Activated CD4-positive, alpha-beta T cell treated with anti-CD3 and anti-CD28 coated beads, Interleukin-2, amount 50 U/mL, for 24 hours (primary cell): ENCODE measurements at places on chromosomes 11 and 22.

- no peak for DNase-seq
Observed at GRCh38 chr11:17333799-17334586, 17.6 kb upstream of the NCR3LG1 start.

GRCh38 chr11:92977401-92977800, 8.0 kb downstream of the MTNR1B start:
- no peak for DNase-seq

- no peak for DNase-seq
Observed at GRCh38 chr11:67371189-67371910, 2.0 kb downstream of the CLCF1 start.

DNA sequence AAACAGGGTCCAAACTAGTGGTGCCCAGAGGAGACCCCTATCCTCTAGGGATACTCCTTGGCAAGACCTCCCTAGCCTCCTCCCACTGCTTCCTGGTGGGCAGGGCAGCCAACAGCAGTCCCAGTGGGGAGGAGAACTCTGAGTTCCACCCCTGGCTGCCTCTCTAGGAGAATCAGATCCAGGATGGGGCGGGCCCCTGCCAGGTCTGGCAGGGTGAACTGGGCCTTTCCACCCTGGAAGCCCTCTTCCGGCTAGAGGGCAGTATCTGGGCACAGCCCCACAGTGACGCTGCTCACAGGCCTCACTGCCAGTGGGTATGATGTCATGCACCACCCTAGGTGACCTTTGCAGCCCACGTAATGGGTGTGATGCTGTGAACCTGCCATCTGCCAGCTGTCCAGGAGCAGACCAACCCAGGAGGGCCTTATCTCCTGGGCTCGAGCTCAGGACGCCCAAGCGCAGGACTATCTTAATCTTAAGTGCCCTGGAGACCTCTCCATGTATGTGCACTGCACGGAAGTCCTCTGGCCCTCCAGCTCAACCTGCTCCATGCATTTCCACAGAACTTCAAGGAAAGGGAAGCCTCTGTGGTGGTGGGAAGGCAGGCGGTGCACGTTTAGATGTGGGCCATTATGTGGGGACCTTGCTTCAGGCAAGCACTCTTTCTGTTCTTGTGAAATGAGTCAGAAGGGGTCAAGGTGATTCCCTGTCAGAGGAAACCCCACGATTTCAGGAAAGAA, 31.8 kb upstream of the FCHSD2 start:
- DNase-seq = no peak

DNA sequence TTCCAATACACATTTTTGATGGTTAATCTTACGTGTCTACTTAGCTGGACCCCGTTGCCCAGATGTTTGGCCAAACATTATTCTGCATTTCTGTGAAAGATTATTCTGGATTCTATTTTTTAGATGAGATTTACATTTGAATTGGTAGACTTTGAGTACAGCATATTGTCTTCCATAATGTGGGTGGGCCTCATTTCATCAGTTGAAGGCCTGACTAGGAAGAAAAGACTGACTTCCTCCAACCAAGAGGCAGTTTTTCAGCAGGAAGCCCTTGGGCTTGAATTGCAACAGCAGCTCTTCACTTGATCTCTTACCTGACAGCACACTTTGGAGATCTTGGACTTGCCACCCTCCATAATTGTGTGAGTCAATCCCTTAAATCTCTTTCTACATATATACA, 58.7 kb downstream of the FDX1 start:
- DNase-seq = no peak

- no peak for DNase-seq
Observed at GRCh38 chr11:121586750-121587149, 134.0 kb upstream of the SORL1-AS1 start.

DNA sequence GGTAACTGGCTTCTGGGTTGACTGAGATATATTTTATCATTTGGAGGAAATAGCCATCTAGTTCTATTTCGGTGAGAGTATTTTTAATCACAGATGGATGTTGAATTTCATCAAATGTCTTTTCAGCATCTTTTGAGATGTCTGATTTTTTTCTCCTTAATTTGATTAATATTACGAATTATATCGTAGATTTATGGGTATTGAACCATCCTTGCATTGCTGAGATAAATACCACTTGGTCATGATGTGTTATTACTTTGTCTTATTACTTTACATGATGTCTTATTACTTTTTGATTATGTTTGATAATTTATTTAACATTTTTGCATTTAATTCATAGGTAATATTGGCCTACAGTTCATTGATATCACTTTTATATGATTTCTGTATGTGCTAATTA, 78.8 kb upstream of the PARVA start:
- no peak for DNase-seq

DNA sequence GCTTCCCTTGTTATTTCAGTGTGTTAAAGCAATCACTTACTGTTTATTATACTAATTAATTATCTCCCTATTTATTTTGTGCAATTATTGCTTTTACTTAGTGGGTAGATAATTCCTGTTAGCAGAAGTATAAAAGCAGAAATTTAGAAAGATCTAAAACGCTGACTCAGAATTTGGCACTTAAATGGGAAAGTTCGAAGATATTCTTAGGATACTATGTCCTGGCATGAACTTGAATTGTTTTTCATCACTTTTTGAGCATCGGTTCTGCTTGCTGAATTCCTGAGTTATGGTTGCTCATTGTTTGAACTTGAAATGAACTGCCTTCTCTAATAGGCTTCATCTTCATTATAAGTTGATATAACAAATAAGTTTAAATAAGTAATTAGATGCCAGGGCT, 325.4 kb downstream of the JRKL start:
- no peak for DNase-seq

DNA sequence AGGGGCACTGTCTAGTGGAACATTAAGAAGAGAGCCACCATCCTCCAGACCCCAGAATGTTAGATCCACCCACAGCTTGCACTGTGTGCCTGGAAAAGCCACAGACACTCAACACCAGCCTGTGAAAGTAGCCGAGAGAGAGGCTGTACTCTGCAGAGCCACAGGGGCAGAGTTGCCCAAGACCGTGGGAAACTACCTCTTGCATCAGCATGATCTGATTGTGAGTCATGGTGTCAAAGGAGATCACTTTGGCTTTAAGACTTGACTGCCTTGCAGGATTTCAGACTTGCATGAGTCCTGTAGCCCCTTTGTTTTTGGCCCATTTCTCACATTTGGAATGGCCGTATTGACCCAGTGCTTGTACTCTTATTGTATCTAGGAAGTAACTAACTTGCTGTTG, 115.9 kb upstream of the CCDC179 start:
- no peak for DNase-seq

DNA sequence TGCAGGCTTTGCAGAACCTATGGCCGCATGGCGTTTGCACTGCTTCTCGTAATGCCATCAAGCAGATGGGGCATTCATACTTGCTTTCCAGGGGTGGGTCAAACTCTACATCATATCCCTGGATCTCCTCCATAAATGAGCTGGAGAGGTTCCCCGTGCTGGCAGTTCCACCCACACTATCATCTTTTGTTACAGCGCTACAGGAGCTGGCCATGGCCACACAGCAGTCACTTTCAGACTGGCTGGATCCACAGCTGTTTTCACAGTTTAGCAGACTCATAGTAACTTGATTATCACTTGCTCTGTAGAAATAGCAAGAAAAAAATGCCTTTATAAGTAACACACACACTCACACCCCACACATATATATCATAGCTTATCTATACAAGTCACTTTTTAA, 8.8 kb downstream of the TRAF6 start:
- DNase-seq = no peak

DNA sequence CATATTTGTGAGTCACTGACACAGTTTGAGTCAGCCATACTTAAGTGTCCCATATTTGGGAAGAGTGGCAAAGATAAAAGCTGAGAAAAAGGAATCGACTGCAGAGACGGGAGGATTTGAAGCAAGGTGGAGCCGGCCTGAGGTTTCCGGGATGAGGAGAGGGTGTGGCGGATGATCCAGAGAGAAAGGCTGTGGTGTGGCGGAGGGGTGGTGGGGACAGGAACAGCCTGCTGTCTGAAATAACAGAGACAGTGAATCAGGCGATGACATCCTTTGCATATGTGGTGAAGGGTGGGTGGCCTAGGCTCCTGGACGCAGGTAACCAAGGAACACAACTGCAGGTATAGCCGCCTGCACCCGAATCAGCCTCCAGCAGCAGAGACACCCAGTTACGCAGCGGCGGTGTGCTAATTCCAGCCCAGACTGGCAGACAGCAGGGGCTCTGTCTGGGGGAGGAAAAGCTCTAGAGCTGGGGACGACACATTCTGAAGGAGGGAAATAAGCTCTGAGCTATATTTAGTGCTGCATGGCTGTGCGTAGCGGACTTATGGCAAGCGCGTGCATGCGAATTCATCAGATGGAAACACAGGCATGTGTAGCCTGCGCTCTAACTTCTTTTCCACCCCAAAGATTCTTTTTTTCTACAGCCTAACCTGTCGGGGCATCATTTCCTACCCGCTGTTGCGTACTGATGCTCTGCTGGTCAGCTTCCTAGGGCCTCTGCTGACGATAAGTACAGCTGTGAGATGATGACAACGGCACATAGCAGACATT, 62.7 kb upstream of the BARX2 start:
- DNase-seq = no peak

- DNase-seq = no peak
Observed at GRCh38 chr11:690738-691633, 4.0 kb downstream of the DEAF1 start.

DNA sequence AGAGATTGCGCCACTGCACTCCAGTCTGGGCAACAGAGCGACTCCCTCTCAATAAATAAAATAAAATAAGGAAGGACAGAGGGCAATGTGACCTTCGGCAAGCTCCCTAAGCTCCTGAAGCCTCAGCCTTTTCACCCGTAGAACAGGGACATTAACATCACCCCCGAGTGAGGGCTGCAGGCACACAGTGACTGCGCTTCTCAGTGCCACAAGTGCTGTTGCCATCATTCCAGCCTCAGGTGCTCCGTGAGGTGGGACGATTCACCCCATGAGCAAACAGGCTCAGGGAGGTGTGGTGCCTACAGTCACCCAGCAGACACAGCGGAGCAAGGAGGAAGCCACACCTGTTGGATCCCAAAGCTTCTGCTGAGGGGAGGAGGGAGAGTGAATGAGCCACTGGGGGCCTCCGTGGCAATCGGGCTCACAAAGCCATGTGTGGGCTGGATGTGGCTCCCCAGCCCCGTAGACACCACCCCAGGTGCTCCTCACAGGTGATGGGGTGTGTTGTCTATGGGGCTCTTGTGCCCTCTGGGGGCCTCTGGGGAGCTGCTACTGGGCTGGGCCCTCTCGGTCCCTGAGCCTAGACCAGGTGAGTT, 9.1 kb upstream of the TCF20 start:
- DNase-seq = no peak

DNA sequence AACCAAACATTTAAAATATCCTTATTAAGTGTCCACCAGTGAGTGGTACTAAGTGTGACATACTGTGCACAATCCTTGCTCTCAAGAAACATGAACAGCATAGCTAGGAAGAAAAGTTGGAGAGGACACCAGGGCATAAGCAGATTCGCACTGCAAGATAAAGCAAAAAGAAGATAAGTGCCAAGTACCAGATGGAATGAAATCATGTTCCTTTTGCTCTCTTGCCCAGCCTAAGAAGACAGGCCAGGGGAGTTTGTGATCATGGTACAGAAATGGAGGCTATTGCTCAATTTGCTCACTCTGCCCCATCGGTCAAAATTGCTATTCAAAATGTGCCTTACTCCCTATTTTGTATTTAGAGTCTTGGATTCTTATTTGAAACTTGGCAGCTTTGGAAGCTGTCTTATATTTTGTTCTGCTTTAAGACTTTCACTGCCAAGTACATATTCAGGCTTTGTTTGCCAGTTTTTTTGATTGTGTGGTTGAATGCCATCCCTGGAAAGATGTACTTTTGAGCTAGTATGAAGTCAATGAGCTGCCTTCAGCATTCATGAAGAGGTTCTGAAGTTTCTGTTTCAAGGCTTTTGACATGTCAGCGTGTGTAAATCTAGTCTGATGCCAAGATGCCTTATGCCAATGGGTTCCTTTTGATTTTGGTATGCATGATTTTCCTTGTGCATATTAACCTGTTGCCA, 90.3 kb downstream of the PAX6 start:
- no peak for DNase-seq

DNA sequence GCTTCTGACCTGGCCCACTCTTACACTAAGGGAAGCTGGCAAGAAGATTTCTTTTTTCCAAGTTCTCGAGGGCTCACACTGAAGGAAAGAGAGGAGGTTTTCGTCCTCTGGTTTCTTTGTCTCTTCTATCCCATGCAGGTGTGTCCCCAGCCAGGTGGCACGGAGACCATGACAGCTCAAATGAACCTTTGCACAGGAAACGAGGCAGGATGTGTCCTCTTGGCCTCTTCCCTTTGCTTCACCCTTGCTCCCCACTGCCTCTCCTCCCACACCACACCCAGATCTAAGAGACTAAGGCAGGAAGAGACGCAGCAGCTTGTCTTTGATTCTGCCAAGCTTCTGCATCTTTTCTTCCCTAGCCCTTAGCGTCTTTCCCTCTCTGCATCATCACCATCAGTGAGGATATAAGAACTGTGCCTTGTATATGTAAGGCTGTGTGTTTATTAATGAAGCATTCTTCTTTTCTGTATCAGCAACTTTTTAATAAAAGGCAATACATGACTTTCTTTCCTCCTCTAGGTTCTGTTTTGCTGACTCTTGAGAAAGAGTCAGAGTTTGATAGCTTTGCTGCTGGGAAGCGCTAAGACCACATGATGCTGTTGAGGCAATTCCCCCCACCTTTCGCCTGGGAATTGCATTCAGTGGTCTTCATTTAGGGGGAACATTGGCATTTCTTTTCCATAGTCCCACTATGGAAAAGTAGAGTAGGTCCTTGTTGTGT, 56.0 kb upstream of the PARVA start:
- DNase-seq = no peak

DNA sequence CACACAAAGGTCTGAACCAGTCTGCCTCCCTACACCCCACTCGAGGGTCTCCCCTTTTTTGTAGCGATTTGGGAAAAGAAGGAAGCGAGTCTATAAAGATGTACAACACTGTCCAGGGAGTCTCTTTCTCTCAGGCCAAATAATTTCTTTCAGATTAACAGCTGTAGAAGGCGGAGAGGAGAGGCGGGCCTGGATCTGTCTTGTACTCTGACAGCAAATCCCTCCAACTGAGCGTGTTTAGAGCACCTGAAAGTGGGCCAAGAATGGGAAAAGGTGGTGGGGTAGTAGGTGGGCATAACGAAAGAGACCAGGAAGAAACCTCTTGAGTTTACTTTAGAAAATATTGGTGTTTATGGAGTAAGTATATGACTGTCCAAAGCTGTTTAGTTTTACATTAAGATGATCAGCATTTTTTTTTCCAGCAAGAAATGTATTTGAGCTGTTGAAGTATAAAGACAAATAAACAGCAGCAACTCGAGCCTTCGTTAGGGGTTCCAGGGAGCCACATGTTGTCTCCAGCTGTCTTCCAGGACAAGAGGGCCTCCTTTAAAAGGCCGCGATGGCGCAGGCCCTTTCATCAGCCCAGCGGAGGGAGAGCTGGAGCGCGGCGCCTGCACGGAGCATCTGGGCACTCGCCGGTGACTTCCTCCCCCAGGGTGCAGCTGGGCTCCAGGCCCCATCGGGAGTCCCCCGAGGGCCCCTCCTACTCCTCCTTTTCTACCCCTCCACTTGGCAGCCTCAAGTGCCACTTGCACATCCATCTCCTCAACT, 34.9 kb downstream of the SCUBE1 start:
- no peak for DNase-seq
